Dermis microvascular lymphatic vessel endothelial cell (primary cell): ENCODE measurements at places on chromosomes 2 and 18. TPM values are rescaled to one million over a fixed set of nuclear protein-coding genes. Genes with fewer than 3 reads are reported as not detected.

SGPP2 gene
- total RNA-seq: not detected in 2 replicates

DNA sequence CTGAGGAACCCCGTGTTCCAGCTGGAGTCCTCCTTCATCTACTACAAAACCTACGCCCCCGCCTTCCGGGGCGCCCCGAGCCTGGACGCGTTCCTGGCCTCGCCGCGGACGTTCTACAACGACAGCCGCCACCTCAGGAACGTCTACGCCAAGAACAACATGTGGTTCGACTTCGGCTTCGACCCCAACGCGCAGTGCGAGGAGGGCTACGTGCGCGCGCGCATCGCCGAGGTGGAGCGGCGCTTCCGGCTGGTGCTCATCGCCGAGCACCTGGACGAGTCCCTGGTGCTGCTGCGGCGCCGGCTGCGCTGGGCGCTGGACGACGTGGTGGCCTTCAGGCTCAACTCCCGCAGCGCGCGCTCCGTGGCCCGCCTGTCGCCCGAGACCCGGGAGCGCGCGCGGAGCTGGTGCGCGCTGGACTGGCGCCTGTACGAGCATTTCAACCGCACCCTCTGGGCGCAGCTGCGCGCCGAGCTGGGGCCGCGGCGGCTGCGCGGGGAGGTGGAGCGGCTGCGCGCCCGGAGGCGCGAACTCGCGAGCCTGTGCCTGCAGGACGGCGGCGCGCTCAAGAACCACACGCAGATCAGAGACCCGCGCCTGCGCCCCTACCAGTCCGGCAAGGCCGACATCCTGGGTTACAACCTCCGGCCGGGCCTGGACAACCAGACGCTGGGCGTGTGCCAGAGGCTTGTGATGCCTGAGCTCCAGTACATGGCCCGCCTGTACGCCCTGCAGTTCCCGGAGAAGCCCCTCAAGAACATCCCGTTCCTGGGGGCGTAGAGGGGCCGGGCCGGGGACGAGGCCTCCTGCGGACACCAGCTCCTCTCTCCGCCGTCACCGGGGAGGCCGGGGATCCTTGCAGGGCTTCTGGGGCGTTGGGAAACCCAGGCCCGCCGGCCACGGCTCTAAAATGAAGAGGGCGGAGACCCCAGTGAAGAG lies 5.3 kb upstream of the NEU4 start:
- no peak for DNase-seq

GKN1 gene
- not detected in 2 replicates for total RNA-seq

LYG2 gene
- total RNA-seq: not detected in 2 replicates

ZNF521 gene
- total RNA-seq: 66.4 and 151 TPM in 2 replicates

ITPRIPL1 gene
- total RNA-seq: 4.0 and 4.4 TPM in 2 replicates

GRCh38 chr2:164371916-164372315 lies 249.4 kb downstream of the GRB14 start:
- no peak for DNase-seq

- DNase-seq: peak; percentile 67
These were observed at the start of gene FKBP1B for GRCh38 chr2:24049485-24050021. TSS of gene FKBP1B (plus strand) at chr2:24049741. CDS start at chr2:24049850, 109 bp downstream.

- no peak for DNase-seq
These were observed 20.9 kb downstream of the PHLPP1 start for GRCh38 chr18:62736077-62736855.
